Stimulated activated CD4-positive, alpha-beta T cell treated with anti-CD3 and anti-CD28 coated beads, TNF-alpha, amount 100 ng/mL, for 48 hours (primary cell): ENCODE measurements at places on chromosomes 16 and 17.

GRCh38 chr17:41518789-41519449 lies at the start of gene KRT15:
TSS of gene KRT15 (minus strand) at chr17:41518890. CDS start at chr17:41518827, 63 bp downstream.
- DNase-seq, result no peak

- DNase-seq, result no peak
Measured at GRCh38 chr16:86614699-86615098, 36.4 kb downstream of the FOXL1 start.

DNA sequence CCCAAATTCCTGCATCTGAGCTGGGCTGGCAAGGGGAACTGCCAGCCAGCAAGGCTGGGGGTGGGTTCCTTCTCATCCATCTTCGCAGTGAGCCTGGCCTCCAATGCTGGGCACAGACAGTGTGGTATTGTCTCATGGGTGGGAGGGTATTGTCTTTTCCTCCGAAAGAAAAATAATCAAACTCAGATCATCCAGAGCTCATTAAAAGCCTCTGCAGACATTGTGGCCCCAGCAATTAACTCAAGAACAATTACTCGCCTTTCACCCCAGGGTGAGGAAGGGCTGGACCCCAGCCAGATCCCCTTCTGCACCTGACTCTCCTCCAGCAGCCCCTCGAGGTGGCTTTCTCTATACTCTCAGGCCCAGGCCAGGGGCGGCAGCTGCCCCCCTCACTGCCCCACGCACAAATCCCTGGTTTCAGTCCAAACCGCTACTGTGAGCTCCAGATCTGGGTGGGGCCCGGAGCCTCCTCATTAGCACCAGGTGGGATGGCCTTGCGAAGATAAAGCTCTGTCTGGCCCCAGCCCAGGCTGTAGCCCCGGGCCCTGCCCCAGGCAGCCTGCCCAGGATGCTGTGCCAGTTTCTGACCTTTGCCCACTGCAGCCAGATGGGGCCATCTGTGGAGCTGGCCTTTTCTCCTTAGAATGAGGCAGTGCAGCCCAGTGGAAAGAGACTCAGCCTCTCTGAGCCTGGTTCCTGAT lies 2.3 kb upstream of the KRT15 start:
- no peak for DNase-seq

- no peak for DNase-seq
Measured at GRCh38 chr16:12184419-12184917, 207.9 kb downstream of the SNX29 start.

- DNase-seq, result no peak
Measured at GRCh38 chr16:19948186-19949104, 63.8 kb upstream of the GPRC5B start.

GRCh38 chr16:79008869-79009179 lies 591.7 kb downstream of the MAF start:
- DNase-seq, result no peak

GRCh38 chr16:2008631-2009163 lies 924 bp downstream of the ZNF598 start:
- no peak for DNase-seq

DNA sequence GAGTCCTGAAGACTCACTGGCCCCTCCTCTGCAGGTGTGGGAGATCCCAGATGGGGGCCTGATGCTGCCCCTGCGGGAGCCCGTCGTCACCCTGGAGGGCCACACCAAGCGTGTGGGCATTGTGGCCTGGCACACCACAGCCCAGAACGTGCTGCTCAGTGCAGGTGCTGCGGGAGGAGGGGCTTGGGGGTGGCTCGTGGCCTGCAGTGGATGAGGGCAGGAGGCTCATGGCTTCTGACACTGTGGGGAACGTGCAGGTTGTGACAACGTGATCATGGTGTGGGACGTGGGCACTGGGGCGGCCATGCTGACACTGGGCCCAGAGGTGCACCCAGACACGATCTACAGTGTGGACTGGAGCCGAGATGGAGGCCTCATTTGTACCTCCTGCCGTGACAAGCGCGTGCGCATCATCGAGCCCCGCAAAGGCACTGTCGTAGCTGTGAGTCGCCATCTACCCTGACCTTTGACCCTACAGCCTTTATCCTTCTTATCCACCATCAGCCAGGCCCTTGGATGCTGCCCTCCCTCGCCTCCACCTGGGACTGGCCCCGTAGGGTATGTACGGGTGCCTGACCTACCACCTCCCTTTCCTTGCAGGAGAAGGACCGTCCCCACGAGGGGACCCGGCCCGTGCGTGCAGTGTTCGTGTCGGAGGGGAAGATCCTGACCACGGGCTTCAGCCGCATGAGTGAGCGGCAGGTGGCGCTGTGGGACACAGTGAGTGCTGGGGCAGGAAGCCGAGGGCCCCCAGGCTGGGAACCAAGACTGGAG lies 3.6 kb downstream of the CORO1A start:
- DNase-seq, result peak; percentile 92

DNA sequence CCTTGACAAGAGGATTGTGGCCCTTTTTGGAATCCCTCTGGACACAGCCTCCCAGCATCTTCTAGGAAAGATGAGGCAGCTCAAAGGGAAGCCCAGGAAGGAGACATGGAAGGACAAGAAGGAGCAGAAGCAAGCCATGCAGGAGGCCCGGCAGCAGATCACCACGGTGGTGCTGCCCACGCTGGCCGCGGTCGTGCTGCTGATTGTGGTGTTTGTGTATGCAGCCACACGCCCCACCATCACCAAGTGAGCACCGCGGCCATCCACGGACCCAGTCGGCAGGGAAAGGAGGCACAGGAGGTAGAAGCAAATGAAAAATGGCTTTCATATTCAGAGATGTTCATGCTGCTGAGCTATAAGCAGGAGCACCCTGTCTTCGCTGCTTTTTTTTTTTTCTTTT lies 10.9 kb upstream of the MEIOC start:
- DNase-seq, result no peak

DNA sequence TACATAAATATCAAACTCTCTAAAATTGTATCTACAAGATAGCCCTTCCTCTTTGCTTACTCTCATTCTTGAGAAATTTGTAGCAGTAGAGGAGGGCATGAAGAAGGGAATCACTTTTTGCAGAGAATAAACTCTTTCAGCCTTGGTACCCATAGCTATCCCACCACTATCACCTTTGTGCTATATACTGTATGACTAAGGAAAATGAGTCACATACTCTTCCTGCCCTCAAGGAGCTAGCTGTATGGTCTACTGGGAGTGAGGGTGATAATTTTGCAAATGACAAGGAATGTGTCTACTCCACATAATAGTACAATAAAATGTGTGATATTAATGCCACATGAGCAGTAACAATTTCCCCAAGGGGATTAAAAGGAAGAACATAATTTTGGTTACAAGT lies 184.6 kb upstream of the WSB1 start:
- no peak for DNase-seq

DNA sequence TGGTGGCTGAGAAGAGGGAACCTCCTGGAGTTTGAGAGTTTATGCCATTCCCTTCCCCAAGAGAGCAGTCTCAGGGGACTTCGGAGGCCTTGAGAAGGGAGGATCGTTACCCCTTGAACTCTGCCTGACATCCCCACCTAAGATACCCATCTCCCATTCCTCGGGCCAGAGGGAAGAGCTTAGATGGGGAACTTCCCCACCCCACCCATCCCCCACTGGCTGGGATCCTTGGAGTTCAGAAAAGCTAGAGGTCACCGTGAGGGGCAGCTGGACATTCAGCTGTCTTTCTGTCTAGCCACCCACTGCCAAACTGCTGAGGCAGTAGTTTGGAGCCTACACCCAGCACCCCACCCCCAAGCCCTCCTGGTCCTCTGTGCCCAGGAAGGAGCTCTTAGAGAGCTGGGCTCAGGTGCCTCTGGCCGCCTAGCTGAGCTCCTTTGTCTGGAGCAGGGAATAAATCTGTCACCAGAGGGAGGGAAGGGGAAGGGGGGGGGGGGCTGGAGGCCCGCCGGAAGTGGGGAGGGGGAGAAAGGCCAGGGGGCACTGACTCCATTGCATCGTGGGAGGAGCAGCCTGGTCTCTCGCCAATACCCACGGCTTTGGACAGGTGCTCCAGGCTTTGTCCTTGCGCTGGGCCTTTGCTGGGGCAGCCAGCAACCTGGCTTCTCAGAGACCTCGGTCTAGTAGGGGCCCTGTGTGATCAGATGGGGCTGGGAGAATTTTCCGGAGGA lies 1.0 kb downstream of the HSD11B2 start:
- DNase-seq, result no peak

- no peak for DNase-seq
Measured at GRCh38 chr17:42913522-42913921, 12.9 kb downstream of the G6PC1 start.

GRCh38 chr16:69756705-69757104 lies 2.0 kb upstream of the NOB1 start:
- no peak for DNase-seq

GRCh38 chr17:59725691-59726090 lies 18.2 kb downstream of the VMP1 start:
- no peak for DNase-seq

- DNase-seq, result no peak
Measured at GRCh38 chr16:85569039-85569614, 44.0 kb upstream of the GSE1 start.

- DNase-seq, result no peak
Measured at GRCh38 chr17:64420143-64420670, 28.7 kb upstream of the MILR1 start.

DNA sequence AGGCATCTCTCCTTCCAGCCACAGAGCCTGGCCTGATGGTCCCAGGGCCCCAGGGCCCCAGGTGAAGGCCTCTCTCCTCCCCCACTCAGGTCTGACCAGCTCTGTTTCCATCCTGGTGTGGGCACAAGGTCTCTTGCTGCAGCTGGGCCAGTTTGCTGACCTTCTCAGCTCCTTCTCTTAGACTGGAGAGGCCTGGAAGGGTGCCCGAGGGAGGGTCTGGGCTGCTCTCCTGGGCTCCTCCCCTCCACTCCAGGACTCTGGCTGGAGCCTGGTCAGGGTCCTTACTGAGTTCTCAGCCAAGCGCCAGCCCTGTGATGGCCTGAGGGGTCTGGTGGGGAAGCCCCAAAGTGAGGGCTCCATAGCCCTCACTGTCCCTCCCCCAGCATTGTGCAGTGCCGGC lies 12.4 kb downstream of the SOCS3 start:
- no peak for DNase-seq

DNA sequence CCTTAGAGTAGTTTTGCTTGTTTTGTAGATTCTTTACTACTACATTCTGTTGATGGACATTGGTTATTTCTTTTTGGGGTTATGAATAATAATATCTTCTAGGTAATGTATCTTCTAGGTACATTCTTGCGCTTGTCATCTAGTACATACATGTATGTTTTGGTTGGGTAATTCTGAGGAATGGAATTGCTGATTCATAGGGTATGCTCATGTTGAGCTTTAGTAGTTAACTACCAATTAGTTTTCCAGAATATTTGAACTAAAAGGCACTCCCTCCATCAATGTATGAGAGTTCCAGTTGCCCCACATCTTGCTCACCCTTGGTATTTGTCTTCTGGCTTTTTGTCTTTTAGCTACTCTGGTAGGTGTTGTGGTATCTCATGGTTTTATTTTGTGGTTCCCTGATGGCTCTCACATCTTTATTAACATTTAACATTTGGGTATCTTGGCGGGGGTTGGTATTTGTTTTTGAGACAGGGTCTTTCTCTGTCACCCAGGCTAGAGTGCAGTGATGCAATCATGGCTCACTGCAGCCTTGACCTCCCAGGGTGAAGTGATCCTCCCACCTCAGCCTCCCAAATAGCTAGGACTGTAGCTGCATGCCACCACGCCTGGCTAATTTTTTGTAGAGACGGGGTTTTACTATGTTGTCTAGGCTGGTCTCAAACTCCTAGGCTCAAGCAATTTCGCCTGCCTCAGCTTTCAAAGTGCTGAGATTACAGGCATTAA lies 47.1 kb downstream of the SLC6A4 start:
- no peak for DNase-seq

GRCh38 chr17:66751771-66752170 lies 83.1 kb upstream of the CACNG5 start:
- DNase-seq, result no peak

DNA sequence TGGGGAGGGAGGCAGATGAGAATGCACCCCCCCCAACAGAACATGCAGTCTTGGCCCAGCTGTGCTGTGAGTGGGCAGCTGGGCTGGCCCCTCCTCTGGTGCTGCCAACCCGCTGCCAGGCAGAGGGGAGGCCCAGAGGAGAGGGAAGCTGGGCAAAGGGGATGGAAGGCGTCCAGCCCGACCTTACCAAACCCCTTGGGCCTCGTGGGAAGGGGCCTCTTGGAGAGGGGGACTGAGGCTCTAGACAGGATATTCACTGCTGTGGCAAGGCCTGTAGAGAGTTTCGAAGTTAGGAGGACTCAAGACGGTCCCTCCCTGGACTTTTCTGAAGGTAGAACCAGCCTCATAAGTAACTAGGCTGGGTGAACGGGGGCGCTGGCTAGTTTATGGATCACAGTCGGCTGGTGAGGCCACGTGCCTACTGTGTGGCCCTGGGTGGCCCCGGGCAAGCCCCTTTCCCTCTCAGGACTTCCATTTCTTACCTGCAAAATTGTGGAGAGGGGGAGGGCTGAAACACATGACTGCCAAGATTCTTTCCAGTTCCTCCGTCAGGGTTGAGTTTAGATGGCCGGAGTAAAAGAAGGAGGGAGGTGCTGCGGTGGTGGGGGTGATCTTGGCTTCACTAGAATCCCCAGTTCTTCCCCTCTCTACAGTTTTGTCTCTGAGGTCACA lies 857 bp upstream of the STAT5A start:
- DNase-seq, result no peak

- no peak for DNase-seq
Measured at GRCh38 chr16:4105848-4106247, 10.4 kb downstream of the ADCY9 start.

DNA sequence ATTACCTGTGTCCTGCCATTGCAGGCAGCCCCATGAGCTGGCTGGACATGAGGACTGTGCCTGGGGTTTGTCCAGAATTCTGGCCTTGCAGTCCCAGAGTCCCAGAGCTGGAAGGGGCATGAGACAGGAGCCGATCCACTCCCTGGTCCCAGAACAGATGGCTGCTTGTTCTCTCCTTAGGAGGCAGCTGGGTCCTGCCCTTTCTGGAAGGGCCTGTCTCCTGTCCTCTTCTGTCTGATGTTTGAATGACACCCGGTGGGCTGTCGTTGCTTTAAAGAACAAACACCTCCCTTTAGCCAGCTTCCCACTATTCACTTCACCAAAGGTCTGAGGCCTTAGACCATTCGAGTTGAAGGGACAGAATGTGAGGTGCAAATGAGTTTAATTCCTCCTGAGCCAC lies 63.8 kb downstream of the RAP1GAP2 start:
- DNase-seq, result no peak

DNA sequence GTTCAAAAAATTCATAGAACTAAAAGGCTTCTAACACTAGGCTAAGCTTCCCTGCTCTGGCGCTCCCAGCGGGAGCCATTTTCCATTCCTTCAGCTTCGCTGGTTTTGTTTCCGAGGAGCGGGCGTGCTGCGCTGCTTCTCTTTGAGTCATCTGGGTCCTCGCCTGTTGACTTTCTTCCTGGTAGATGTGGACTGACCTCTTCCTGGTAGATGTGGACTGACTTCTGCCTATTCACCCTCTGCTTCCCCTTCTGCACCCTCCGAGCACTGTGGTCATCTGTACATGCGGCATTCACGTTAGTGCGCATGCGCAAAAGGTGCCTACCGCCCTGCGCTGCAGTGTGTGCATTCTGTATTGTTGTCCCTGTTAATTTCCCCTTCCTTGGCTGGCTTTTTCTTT lies 40.8 kb upstream of the SEC14L1 start:
- no peak for DNase-seq

- no peak for DNase-seq
Measured at GRCh38 chr17:56144223-56144622, 9.1 kb upstream of the ANKFN1 start.
